ENCODE measurements at places on chromosomes 2 and 18.

DNA sequence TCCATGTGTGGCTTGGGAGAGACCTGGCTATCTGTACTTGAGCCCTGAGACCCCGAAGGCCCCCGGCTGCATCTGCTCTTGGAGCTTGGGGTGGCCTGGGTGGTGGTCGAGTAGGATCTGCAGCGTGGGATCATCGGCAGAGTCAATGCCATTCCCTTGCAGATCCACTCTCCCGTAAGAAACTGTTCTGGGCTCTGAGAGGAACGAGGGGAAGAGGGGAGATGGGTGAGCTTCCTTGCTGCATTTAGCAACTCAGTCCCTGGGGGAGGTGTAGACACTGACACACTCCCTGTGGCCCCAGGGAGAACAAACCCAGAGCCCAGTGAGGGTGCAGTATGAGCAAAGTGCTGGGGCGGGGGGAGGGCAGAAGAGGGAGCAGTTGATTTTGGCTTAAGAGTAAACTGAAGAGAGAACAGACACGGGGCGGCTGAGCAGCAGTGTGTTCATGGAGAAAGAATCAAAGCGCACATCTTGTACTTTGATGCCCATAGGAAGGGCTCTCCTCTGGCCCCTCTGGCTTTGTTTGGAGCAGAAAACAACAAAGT is 8.5 kb downstream of the GREB1 start:
- no peak for DNase-seq

DNA sequence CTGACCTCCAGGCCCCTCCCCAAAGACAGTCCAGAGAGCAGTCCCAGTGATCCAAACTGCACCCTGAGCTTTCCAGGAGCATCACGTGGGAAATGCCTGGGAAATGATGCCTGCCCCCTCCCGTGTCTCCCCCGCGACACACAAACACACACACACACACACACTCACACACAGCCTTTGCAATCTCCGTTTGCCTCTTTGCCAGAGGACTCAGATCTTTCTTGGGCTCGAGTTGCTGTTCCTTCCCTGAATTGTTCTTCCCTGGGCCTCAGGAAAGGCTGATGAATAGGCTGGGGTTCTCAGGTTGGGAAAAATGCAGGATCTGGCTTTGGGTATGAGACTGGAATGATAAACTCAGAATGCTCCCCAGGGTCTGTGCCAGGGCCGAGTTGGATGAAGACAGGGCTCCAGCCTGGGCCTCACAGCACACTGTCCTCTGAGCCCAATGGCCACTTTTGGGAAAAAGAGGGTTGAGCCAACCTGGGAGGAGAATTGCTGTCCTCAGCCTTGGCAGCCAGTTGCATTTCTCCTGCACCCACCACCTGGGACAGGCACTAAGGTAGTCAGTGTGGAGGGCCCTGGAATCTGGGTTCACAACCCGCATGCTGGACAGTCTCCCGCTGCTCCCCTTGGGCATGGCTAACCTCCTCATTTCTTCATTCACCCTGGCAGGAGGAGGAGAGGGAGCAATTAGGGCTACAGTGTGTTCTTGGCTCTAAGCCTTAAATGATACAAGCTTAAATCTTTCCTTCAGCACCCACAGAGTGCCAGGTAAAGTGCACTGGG is 43.9 kb upstream of the ATP6V1B1 start:
- DNase-seq: no peak

DNA sequence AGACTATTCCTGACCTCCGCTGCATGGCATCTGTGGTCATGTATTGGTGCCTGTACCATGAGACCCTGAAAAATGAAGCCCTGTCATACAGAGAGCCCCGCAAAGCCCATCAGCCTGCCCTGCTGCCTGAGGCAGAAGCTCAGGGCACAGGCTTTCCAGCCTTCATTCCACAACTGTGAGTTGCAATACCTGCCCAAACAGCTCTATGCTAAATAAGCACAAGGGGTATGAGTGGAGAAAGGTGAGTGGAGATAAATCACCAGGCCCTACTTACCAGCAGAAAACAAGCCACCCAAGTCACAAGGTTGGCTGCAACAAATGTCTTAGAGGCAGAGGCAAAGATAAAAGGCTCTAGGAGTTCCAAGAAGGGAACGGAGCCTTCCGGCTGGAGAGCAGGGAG is 277.4 kb downstream of the TNS1 start:
- no peak for DNase-seq

DNA sequence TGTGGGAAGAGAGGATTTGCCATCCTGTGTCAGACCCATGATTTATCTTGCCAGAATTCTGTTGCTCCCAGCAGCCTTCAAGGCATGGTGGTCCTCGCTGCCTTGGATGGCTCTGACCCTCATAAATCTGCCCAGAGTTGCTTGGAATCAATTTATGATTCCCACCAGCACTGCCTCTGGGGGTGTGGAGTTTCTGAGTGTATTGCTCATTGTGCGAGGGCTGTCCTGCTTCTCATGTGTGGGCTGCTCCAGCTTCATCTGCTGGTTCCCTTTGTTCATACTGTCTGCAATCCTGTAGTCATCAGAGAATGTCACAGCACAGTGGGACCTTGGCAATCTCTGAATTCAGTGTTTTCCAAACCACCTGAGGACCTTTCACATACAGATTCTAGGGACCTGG is 139.8 kb downstream of the CLIP4 start:
- DNase-seq: no peak

GRCh38 chr2:177393203-177393755 is 706 bp downstream of the AGPS start:
- DNase-seq: peak; percentile 15

GRCh38 chr18:2169656-2170055 is 401.6 kb downstream of the METTL4 start:
- DNase-seq: no peak

GRCh38 chr2:118223511-118223991 is 135.3 kb downstream of the INSIG2 start:
- no peak for DNase-seq

GRCh38 chr2:15547115-15547876 is 13.8 kb downstream of the NBAS start:
- DNase-seq: no peak

- no peak for DNase-seq
Measured at GRCh38 chr2:191151331-191151730, 537 bp upstream of the STAT4 start.

GRCh38 chr2:171479154-171479814 is 43.0 kb upstream of the CYBRD1 start:
- DNase-seq: no peak

Data from D341Med (cell line).